H54 (cell line): ENCODE measurements at places on chromosomes 4 and X.

DNA sequence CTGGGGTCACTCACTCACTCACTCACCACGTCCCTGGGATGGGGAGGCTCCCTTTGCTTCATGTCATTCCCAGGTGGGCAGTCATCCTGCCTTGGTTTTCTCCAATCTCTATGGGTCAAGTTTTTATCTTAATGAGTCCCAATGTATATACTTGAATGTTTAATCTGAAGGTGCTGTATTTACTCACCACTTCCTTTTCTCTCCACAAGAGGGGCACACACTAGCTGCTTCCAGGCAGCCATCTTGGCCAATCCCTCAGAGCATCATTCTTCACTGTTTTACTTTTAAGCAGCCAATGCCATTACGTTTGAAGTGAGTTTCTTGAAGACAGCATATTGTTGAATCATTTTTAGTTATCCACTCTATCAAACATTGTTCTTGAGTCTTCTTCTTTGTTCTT is 153.4 kb upstream of the ARSJ start:
- DNase-seq = no peak

DNA sequence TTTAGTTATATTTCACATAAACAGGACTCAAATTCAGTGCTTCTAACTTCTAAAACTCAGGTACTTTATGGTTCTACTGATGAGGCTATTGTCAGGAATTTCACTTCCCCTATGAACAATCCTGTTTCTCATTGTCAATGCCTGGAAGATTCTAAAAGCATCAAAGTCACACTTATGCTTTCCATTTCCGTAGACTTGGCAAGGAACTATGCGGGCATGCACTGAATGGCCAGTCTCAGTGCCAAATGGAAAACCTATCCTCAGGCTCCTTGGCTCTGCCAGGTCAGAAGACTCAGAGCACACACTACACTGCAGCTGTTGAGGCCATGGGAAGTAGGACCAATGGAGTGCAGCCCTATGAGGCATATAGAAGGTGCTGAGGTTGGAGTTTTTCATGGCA is 97.0 kb upstream of the PTPN13 start:
- DNase-seq = no peak

DNA sequence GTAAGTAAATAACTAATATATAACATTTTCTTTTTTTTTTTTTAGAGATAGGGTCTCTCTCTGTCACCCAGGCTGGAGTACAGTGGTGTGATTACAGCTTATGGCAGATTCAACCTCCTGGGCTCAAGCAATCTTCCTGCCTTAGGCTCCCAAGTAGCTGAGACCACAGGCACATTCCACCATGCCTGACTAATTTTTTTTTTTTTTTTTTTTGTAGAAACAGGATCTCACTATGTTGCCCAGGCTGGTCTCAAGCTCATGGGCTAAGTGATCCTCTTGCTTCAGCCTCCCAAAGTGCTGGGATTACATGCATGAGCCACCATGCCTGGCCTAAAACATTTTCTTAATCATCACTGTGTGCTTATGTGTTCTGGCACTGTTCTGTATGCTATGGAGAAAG is 32.8 kb downstream of the MGARP start:
- DNase-seq = no peak

DNA sequence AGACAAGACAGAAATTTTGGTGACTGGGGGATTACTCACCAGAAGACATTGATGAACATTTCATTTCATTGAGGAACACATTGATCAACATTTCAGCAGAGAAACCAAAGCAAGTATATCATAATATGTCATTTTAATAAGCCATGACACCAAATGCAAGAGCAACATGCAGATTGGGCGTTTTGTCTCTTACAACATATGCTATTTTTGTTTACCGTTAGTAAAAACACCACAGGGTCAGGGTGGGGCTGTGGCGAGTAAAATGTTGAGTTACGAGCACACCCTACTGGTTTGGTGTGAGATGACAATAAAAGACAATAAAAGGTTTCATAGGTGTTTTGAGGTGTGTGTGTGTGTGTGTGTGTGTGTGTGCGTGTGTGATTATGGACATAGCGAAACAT is 294.5 kb downstream of the PDGFC start:
- DNase-seq = no peak

DNA sequence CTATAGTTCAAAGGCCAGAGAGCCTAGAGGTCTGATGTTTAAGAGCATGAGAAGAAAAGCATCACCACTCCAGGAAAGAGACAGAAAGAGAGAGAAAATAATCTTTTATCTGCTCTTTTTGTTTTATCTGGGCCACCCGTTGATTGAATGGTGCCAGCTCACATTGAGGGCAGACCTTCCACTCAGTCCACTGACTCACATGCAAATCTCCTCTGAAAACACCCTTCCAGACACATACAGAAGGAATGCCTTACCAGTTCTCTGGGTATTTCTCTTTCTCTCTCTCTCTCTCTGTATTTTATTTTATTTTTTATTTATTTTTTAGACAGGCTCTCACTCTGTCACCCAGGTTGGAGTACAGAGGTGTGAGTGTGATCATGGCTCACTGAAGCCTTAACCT is 252.5 kb downstream of the DTHD1 start:
- no peak for DNase-seq

GRCh38 chr4:123788577-123788976 is 392.0 kb downstream of the SPRY1 start:
- no peak for DNase-seq

- no peak for DNase-seq
These were observed 499 bp downstream of the CYP2U1 start for GRCh38 chr4:107931775-107932321.

GRCh38 chrX:103330681-103331288 is 746 bp downstream of the TCEAL7 start:
- DNase-seq = no peak

GRCh38 chr4:71400810-71401209 is 62.0 kb downstream of the SLC4A4 start:
- DNase-seq = no peak

GRCh38 chr4:140641789-140642439 is 73.2 kb upstream of the UCP1 start:
- no peak for DNase-seq

DNA sequence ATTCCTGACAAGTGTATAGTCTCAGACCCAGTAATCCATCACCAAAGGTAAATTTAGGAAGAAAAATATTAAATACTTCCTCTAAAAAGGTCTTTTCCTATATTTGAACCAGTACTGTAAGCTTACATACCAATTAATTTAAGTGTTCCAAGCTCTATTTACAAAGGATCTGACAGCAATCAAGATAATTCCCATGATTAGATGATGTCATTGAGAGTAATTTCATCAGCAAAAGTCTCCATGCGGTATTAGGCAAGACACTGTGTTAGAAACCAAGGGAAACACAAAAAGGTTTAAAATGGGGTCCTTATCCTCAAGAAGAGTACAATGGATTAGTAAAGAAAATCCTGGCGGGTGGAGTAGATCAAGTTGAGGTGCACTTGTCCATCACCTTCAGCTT is 198.5 kb downstream of the PRDM5 start:
- no peak for DNase-seq

- DNase-seq = no peak
These were observed 30.4 kb downstream of the DCLK2 start for GRCh38 chr4:150108691-150109090.

GRCh38 chr4:165583341-165583740 is 204.5 kb downstream of the CPE start:
- DNase-seq = no peak

DNA sequence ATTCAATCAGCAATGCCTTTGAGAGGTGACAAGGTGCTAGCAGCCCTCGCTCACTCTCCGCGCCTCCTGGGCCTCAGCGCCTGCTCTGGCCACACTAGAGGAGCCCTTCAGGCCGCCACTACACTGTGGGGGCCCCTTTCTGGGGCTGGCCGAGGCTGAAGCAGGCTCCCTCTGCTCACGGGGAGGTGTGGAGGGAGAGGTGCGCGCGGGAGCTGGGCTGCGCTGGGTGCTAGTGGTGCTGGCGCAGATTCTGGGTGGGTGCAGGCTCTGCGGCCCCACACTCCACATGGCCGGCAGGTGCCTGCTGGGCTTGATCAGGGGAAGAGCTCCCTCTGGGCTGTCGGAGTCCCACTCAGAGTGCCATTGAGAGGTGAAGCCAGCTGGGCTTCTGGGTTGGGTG is 351.0 kb downstream of the GASK1B start:
- DNase-seq = no peak

DNA sequence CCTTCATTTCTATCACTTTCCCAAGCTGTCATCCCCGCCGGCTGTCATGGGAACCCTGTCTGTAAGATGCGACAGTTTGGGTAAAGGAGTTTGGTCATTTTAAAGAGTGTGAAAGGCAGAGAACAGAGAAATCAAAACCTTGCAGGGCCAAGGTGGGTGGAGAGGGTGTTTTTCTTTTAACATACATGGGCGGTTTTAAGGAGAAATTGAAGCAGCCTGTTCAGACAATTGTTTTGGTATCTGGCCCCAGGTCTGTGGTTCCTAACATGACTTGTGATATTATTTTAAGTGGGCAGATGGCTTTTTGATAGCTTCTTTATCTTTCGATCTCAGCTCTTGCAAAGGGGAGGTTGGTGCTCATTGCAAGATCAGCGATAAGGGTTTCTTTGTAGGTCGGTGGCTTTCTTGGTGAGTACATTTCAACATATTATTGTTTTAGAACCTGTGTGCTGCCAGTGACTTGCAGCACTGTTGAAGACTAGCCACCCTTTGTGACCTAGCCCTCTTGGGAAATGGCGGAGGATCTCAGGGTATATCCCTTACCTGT is 3.7 kb downstream of the PPP1R3F start:
- DNase-seq = no peak

GRCh38 chr4:11418610-11419009 is 10.1 kb downstream of the HS3ST1 start:
- no peak for DNase-seq

GRCh38 chr4:57850141-57850540 is 740.0 kb upstream of the IGFBP7 start:
- DNase-seq = no peak

DNA sequence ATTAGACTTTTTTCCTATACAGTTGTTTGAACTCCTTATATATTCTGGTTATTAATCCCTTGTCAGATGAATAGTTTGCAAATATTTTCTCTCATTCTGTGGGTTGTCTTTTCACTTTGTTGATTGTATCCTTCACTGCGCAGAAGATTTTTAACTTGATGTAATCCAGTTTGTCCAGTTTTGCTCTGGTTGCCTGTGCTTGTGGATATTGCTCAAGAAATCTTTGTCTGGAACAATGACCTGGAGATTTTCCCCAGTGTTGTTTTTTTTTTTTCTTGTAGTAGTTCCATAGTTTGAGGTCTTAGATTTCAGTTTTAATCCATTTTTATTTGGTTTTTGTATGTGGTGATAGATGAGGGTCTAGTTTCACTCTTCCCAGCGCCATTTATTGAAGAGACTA is 289.8 kb upstream of the SPOCK3 start:
- no peak for DNase-seq

- DNase-seq = no peak
These were observed 31.6 kb upstream of the MRFAP1 start for GRCh38 chr4:6608758-6609414.

DNA sequence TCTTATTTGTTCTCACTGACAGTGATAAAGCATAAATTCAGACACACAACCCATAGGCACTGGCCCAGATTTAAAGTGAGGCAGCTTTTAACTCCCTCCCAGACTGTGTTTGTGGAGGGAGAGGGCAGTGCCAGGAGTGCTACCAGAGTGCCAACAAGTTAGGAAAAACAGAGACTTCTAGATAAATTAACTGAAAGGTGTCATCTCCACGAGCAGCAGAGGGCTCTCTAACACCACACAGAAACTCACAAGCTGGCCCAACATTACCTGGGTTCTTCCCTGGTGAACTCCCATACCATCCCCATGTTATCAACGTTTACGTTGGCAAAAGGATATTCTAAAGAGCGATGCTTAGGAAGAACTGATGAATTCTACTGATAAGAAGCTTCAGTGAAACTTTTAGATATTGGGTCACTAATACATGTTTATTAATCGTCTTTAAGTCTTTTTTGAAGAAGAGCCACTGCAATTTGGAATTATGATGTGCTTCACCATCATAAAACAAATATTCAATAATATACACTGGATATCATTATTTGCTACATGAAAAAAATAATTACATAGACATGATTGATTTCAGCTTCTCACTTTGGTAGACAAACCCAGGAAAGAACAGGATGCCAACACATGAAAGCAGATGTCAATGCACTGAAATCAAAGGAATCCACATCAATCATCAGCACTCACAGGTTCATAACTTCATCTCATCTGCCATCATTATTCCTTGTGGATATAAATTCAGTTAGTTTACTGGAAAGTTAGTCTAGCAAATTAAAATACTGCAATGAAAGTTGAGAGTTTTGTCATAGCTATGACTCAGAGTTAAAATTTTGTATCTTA is 121.2 kb upstream of the NAP1L5 start:
- DNase-seq = no peak

- no peak for DNase-seq
These were observed 110.0 kb downstream of the ARHGAP6 start for GRCh38 chrX:11555759-11556158.

- no peak for DNase-seq
These were observed 267.4 kb downstream of the ANK2 start for GRCh38 chr4:113316879-113317278.

GRCh38 chrX:77936299-77936698 is 25.8 kb downstream of the ATP7A start:
- no peak for DNase-seq

DNA sequence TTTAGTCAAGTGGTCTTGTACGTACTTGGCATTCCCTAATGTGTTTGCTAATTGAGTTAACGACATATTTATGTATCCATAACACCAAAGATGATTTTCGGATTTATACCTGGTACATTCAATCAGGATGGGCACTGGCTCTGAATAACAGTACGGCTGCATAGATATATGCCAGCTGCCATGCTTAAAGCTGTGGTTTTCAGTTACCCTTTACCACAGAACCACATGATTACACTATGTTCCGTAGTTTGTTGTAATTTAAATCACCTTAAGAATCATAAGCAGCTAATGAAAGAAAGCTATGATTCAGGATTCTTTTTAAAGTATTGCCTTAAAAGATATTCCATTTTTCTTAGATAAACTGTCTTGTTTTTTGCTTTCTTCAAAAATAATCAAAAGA is 53.6 kb downstream of the FIP1L1 start:
- no peak for DNase-seq

- DNase-seq = no peak
These were observed 46.1 kb upstream of the S100G start for GRCh38 chrX:16603822-16604221.

GRCh38 chrX:147602176-147602696 is 309.5 kb upstream of the FMR1 start:
- DNase-seq = no peak

DNA sequence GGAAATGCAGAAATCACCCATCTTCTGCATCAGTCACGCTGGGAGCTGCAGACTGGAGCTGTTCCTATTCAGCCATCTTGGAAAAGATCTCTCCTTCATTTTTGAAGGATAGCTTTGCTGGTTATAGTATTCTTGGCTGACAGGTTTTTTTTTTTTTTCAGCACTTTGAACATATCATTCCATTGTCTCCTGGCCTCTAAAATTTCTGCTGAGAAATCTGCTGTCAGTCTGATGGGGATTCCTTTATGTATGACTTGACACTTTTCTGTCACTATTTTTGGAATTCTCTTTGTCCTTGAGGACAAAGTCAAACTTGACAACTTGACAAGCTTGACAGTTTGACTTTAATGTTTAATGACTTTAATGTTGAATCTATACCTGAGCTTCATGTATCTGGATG is 16.8 kb downstream of the HPGDS start:
- no peak for DNase-seq

- no peak for DNase-seq
These were observed 10.1 kb downstream of the SYNPO2 start for GRCh38 chr4:118898684-118899138.

GRCh38 chr4:158810487-158811215 is 41.8 kb downstream of the FNIP2 start:
- DNase-seq = peak; percentile 26

- no peak for DNase-seq
These were observed 107.0 kb downstream of the DDIT4L start for GRCh38 chr4:100083289-100083688.

GRCh38 chr4:103207673-103208072 is 9.5 kb upstream of the CENPE start:
- no peak for DNase-seq
